GM13976 (cell line): ENCODE measurements at places on chromosomes 6 and 20.
A peak's percentile ranks its signal among the peaks of the same experiment; 100 is the strongest.

DNA sequence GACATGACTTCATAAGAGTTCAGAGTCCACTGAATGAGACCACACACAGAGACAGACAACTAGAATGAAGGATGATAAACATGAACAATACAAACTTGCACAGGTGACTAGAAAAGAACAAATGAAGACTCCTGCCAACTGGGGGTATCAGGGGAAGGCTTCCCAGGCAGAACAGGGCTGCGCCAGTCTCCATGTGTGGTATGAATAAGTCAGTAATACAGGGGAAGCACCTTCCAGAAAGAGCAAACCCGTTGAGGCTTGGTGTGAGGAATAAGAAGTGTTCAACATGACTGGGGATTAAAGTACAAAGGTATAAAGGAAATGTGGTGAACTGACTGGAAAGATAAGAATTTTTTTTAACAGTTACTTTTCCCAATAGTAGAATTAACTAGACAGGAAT lies 3.7 kb upstream of the SLC17A2 start:
- DNase-seq, result no peak

DNA sequence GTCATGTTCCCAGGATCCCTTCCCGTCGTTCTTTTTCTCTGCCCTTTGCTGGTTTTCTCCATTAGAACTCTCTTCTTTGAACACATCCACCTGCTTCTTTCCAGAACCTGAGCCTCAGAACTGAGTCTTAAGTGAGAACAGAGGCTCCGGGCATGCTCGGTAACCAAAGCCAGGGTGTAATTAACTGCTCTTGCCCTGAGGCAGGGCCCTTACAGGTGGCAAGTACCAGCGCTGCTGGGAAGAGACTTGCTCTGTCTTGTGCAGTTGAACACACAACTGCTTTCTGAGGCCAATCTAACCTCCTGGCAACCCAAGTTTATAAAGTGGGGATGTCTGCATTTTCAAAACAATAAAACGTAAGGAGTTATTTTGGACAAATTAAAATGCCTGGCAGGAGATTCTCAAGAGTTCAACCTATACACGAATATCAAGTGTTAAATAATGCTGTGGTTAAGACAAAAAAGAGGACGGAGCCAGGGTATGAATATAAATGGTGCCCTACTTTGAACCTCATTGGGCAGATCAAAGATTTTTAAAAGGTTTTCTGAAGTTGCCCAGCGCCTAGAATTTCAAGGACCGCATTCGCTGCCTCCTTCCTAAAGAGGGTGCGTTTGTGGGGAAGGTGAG lies 12.4 kb upstream of the DEK start:
- DNase-seq, result no peak

DNA sequence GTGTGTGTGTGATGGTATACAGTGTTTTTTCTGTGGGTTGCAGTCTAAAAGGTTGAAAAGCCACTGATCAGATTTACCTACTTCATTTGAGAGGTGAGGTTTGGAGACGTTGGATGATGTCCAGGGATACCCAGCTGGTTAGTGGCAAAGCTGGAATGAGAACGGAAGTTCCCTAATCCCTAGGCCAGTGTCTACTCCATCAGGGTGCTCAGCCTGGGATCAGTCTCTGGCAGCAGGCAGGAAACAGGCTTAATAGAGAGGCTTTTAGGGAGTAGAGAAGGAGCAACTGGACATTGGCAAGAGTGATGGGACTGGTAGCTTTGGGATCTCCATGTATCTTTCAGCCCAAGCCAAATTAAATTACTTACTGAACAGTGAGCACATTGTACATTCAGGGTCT lies 80.7 kb downstream of the C6orf52 start:
- no peak for DNase-seq

DNA sequence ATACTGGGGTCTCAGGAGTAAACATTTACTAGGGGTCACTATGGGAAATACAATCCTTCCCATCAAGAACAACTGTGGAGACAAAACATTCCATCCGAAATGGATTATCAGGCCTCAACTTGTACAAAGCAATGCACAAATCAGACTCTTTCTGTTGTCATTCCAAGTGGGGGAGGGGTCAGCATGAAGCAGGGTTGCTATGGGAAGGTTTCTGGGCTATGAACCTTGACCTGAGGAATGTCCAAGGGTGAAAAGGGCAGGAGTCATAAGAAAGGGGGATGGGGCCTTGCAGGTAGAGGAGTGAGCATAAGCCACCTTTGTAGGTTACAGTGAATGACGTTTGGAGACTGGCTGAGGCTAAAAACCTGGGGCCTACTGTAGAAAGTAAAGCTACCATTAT lies 3.1 kb downstream of the METTL24 start:
- DNase-seq, result no peak

- no peak for DNase-seq
These were observed 447.7 kb downstream of the PHF3 start for GRCh38 chr6:64083261-64083660.

- DNase-seq, result no peak
These were observed 22.5 kb upstream of the IRAK1BP1 start for GRCh38 chr6:78844899-78845298.

GRCh38 chr6:151493804-151494234 lies at the start of gene CCDC170:
CCDC170 (plus strand) TSS chr6:151494017; CDS start chr6:151494129, 112 bp downstream.
- peak; percentile 38 for DNase-seq

DNA sequence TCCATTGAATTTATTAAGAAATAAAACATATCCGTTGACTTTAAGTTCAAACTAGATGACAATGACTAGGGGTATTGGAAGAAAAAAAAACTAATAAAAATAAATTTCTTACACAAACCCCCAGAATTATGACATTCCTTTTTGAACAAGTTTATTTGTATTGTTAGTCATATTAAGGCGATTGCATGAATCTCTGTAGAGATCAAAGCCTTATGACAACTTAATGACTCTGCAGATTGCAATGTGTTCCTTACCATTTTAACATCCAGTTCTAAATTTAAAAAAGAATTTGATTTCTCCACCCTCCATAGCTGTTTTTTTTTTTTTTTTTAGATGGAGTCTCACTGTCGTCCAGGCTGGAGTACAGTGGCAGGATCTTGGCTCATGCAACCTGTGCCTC lies 189.8 kb upstream of the CEP162 start:
- no peak for DNase-seq

- no peak for DNase-seq
These were observed 392.0 kb downstream of the SYNE1 start for GRCh38 chr6:152244998-152245630.

DNA sequence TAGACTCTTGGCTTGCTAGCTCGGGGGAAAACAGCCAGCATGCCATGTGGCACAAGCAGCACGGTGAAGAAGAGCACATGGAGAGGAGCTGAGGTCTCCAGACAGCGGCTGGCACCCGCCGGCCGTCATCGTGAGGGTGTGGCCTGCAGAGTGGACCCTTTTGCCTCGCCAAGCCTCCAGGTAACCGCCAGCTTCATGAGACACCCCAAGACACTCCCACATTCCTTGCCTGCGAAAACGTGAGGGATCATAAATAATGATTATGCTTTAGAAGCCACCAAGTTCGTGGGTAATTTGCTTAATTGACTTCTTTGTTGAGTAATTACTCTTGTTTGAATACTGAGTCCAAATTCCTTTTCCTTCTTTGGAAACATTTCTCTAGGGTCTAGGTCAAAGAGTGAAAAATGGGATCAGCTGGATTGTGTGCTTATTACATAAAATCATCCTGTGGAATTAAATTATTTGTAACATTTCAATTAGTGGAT lies 23.2 kb downstream of the FAM50B start:
- DNase-seq, result no peak

DNA sequence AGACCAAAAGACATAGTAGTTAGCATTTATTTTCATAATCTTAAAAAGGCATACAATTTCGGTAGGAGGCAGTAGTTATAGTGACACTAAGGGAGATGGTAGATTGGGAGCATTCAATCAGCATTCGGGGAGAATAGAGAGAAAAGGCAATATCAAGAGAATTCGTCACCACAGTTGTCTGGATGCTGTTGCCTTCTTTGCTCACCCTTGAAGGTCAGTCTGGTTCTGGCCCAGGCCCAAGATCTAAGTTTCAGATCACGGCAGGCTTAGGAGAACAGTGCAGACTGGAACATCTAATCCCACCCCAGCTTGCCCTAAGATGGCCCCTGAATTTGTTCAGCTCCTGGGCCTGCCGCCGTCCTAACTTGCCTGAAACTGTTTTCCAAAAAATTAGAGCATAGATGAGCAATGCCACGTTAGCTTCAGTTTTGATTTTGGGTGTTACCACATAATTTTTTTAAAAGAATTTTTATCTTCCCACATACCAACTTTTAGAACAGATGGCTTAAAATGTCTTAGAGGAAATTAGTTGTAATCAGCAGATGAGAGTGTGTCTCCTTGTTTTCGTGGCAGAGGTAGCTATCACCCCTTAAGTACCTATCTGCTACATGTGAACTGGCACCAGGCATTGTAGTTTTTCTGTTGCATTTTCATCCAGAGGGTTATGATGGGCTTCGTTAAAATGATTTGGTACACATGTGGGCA lies 8.3 kb upstream of the CEP85L start:
- DNase-seq, result no peak

- DNase-seq, result no peak
These were observed 12.4 kb downstream of the DAAM2 start for GRCh38 chr6:39804466-39805065.

- no peak for DNase-seq
These were observed 207.0 kb downstream of the HIVEP2 start for GRCh38 chr6:142738035-142738396.

DNA sequence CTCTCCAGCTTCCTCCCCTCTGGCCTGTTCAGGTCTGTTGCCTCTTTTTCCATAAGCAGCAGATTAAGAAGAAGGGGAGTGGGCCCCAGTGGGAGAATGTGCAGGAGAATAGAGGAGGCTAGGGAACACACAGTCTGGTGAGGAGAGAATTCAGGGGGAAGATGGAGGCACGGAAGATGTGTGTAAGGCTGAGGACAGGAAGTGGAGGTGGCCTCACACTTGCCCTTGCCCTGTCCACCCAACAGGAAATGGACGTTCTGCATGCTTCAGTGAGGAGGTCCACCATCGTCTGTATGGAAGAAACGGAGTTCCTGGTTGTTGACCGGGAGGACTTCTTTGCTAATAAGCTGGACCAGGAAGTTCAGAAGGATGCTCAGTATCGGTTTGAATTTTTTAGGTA lies 16.0 kb downstream of the CNBD2 start:
- no peak for DNase-seq

- no peak for DNase-seq
These were observed 13.0 kb downstream of the ZNF451 start for GRCh38 chr6:57102976-57103375.

DNA sequence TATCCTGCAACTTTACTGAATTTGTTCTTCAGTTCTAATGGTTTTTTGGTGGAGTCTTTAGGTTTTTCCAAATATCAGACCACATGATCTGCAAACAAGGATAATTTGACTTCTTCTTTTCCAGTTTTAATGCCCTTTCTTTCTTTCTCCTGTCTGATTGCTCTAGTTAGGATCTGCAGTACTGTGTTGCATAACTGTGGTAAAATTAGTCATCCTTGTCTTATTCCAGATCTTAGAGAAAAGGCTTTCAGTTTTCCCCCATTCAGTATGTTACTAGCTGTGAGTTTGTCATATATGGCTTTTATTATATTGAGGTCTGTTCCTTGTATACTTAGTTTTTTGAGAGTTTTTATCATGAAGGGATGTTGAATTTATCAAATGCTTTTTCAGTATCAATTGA lies 4.3 kb downstream of the MICA start:
- no peak for DNase-seq

GRCh38 chr6:43706788-43707187 lies 19.2 kb upstream of the MRPS18A start:
- DNase-seq, result no peak
